ENCODE measurements at places on chromosomes 4 and X. TPM values are rescaled to one million over a fixed set of nuclear protein-coding genes. Genes with fewer than 3 reads are reported as not detected.

DNA sequence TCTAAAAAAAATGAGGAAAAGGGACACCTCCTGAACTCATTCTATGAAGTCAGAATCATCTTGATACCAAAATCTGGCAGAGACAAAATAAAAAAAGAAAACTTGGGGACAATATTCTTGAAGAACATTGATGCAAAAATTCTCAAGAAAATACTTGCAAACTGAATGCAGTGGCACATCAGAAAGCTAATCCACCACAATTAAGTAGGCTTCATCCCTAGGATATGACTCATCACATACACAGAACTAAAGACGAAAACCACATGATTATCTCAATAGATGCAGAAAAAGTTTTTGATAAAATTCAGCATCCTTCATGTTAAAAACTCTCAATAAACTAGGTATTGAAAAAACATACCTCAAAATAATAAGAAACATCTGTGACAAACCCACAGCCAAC, 98.3 kb downstream of the FAM47B start:
- DNase-seq = peak; percentile 13

Gene FGF13
- total RNA-seq = 4.6 TPM

Gene ASB9
- total RNA-seq = not detected

- DNase-seq = no peak
Measured at GRCh38 chr4:26584725-26585124, 841 bp downstream of the TBC1D19 start.

Gene SPANXB1
- total RNA-seq = not detected

Gene PWWP3B
- total RNA-seq = not detected

DNA sequence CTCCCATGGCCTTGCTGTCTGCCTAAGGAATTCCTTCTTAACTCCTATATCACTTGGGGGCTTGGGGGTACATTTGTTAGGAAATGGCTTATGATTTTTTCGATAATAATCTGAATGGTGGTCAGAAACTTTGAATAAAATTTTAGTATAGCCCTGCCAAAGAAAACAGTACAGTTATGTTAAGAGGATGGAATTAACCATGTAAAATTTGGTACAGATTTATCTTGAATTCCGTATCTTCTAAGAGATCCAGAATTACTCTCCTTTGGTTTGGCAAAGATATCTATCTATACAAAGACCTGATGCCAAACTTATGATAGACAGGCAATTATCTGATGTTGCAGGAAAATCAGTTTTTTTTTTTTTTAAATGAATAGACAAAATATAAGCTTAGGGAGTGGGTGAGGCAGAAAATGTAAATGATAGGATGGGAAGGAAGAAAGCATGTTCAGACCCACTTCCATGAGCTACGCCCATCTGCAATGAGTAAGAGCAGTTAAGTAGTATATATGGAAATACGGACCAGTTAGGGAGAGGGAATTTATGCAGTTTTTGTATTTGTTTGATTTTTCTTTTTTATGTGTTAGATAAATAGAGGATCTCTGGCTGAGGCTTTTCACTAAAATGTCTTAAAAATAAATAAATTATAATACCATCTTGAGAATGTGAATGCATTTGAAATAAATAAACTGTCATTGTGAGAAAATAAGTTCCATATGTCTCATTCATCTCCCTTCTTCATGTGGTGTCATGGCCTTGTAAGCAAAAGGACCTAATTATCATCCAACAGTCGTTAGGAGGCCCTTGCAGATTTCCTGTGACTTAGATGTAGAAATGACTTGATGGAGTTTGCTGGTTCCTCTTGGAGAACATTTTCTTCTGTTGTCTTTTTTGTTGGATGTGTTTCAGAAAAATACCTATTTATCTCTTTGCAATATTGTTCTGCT, 389.6 kb downstream of the ARHGAP24 start:
- DNase-seq = no peak

- peak; percentile 65 for DNase-seq
Measured at GRCh38 chrX:72466493-72466892, 106.2 kb downstream of the HDAC8 start.

DNA sequence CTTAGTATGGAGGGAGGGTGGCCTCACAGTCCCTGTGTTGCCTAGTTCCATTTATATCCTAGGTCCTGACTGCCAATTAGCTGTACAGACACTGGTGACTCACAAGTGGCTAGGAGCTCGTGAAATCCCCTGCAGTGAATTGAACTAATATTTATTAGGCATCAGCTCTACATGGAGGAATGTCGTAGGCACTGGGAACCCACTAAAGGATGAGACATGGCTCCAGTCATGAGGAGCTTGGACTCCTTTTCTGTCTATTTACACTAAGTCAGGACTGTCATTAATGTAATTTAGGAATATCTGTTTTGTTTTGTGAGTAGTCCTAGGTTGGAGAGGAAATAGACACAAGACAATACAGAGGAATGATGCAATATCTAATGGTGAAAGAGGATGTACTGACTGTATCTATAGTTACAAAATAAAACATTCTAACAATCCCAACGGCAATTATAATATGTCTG, 67.7 kb downstream of the MID1IP1 start:
- DNase-seq = peak; percentile 60

DNA sequence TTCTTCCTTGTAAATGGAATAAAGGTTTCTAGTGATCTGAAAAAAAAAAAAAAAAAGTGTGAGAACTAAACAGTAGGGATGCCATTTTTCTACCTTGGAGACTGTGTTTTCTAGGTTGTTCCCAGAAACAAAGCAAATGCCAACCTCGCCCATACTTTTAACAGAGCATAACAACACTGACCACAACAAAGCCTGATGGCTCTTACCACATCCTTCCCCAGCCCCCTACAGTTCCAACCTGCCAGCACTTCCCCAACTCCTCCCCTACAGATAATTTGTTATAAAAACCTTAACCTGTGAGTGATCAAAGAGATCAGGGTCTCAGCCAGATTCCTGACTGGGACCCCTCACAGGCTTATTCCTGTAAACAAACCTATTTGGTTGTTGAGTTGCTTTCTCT, 940.0 kb downstream of the SH3BGRL start:
- DNase-seq = no peak

DNA sequence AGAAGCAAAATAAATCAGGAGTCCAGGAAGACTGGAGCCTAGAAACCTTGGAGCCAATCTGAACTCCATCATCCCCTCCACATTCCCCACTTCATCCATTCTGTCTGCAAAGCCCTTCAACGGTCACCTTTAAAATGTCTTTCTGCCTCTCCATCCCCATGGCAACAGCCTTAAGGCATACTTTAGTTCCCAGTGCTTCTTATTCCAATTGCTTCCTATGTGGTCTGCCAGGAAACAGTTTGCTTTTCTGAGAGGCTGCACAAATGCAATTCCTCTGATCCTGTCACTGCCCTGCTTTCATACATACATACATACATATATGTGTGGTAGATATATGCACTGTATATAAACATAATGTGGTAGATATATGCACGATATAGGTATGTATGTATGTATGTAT, 786 bp upstream of the MAGEH1 start:
- DNase-seq = no peak

DNA sequence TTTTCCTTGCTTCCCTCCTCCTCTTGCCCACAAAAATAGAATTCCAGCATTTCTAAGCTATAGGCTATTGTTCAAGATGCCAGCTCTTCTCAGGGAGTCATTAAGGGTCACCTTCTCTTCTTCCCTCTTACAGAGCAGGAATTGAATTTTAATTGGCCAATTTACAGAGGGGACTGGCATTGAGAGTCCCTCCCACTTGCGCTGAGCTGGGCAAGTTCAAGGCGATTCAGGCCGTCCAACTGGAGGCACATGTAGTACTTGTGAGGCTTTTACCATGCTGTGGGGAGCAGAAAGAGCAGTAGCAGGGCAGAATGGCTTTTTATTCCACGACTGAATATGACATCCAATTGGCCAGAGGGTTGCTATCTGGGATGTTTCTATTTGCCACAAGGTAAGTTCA, 181.9 kb downstream of the SOWAHB start:
- no peak for DNase-seq

DNA sequence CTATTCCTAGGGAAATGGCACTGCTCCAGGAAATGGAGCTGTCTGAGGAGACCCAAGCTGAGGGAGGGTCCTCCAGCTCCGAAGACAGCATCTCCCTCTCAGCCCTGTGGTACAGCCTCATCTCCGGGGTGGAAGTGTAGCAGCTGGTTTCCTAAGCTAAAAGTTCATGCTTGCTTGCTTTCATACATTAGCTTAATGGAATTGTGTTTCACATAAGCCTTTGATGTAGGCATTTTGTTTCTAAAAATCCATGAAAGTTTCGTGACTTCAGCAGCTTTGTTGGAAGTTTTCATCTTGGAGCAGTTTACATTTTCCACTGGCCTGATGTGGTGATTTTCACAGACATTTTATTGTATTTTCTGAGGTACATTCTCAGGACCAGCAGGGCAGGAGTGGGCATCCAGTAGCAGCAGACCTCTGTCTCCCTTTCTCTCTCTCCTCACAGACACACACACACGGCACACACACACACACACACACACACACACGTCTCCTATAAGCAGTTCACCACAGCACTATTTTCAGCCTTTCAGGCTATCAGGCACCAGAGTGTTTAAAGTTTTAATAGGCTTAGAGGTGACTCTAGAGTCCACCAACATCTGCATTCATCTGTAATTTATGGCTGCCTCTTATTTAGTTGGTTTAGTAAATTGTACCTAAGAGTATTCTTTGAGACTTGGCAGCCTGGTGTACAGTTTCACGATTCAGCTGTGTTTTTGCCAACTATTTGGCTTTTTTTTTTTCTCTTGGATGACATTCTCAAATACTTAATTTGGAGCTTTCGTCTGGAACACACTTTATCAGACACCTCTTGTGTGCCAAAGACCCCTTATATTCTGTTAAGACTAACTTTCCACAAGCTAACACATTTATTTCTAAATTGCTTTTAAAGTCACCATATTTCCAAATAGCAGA, 225.8 kb upstream of the SFRP2 start:
- peak; percentile 2 for DNase-seq

Data from fibroblast of lung (primary cell).